Stimulated activated CD4-positive, alpha-beta T cell treated with anti-CD3 and anti-CD28 coated beads, Interleukin-4, amount 100 ng/mL, for 48 hours (primary cell): ENCODE measurements at places on chromosomes 12 and 14.

GRCh38 chr12:82015623-82016347 lies 256.6 kb upstream of the PPFIA2 start:
- no peak for DNase-seq

DNA sequence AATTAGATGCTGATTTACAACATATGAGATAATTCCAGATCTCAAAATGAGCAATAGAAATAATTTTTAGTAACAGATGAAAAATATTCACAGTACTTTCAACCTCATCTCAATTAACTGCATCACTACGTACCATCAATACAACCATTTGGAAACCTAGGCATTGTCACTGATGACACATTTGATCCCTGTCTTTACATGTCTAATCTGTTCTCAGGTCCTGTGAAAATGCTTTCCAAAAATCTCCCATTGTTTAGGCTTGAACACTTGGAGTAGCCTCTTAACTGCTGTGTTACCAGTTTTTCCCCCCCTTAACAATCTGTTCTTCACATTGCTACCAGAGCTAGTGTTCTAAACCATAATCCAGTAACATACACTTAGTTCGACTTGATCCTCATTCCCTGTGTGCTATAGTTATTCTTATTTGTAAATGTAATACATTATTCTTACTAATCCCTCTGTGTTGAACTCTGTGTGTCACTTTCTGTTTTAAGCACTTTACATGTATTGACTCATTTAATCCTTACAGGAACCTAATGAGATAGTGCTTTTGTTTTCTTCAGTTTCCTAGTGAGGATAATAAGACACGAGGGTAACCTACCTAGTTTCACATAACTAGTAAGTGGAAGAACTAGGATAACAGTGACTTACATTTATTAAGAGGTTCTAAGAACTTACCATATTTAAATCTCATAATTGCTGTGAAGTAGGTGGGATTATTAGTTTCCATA lies 41.7 kb downstream of the LARP4 start:
- DNase-seq, result no peak

- no peak for DNase-seq
These were observed 397.1 kb upstream of the DCN start for GRCh38 chr12:91579516-91580263.

DNA sequence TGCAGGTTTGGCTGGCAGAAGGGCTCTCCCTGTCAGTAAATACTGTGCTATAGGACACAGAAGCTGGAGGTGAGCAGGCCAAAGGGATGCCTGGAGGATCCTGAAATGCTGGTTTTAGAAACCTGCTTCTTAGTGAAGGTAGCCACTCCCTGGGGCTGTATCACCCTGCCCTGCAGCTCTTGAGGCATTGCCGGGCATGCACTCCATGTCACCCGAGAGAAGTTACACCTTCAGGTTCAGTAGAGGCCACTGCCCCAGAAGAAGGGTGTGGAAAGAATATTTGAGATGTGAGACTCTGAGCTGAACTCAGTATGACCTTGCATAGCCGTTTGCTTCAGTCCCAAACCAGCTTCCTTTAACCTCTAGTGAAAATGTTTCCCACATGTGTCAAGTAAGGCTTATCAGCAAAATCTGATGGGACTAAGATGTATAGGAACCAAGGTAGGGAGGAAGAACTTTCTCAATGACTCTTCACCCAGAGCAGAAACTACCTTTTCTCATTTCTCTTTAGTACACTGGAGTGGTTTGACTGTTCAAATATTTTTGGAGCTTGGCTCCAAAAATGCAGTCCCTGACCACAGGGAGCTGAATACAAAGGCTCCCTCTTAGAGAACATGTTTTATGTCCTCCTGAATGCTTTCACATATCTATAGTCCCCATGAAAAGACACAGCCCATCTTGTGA lies 164.5 kb upstream of the DYRK2 start:
- no peak for DNase-seq

- DNase-seq, result no peak
These were observed 47.5 kb downstream of the ZNF664 start for GRCh38 chr12:124020514-124020949.

DNA sequence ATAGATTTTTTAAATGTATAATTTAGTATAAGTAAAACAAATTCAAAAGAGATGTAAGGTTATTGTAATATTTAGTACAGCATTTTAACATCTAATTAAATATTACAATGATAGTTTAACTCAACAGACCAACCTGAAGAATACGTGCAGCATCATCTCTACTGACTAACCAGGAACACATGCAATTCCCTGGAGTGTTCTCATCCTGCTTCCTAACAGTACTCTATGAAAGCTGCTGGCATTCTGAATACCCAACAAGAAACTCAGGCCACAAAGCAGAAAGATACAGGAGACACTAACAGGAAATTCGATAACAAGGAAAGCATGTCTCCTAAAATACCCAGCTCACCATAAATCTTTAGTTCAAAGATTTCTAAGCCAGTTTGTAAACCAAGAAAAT lies 58.3 kb downstream of the CEP83 start:
- no peak for DNase-seq

GRCh38 chr12:131106349-131106941 lies 152.7 kb downstream of the ADGRD1 start:
- no peak for DNase-seq

GRCh38 chr12:43206396-43206795 lies 345.6 kb downstream of the ADAMTS20 start:
- no peak for DNase-seq

- DNase-seq, result no peak
These were observed 14.2 kb downstream of the FRS2 start for GRCh38 chr12:69484428-69484827.

GRCh38 chr14:92914087-92914656 lies 8.8 kb upstream of the CHGA start:
- peak; percentile 30 for DNase-seq

DNA sequence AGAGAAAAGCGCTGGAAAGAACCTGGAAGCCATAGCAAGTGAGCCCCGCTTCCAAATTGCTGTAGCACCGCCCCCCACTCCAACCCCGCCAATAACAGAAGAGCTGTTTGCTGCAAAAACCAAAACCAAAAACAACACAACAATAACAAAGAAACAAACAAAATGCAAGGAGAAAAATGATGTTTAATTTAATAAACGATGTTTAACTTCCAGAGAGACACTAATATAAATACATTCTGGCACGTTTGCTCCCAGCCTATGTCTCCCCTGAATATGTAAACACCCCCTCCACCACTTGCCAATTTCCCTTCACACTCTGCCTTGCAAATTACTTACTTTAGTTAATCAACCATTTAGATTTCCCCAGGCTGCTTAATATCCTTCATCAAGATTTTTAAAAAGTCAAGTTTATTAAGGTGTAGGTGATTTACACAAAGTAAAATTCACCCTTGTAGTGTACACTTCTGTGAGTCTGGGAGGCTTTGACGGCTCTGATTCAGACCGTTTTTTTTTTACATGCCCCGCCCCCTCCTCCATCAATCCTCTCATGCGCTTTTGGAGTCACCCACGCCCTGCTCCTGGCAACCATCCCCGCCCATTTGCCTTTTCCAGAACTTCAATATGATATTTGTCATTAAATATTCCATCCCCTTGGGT lies 482 bp upstream of the IFI27L2 start:
- no peak for DNase-seq

DNA sequence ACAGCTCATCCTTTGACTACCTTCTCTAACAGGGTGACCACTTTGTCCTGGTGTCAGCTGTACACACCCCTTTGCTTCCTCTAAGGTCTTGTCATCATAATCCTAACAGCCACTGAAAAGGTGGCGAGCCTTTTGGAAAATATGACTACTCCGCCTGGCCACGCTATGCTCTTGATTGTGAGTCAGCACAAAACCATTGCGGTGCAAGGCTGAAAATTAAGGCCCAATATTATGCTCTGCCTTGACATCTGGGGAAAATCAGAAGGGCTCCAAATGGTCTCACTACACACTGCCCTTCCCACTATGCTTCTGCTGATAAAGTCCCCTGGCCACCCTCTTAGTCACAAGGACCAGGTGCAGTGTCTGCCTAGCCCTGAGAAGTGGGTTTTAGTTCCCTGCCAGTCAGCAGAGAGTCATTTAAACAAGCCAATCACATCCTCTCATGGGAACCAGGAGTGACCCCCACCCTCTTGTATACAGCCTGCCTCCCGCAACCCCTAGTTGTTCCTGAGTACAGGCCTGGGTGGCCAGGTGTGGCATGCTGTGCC lies 34.3 kb downstream of the FGD6 start:
- DNase-seq, result no peak

- no peak for DNase-seq
These were observed 45.0 kb upstream of the CCDC91 start for GRCh38 chr12:28145216-28145615.

DNA sequence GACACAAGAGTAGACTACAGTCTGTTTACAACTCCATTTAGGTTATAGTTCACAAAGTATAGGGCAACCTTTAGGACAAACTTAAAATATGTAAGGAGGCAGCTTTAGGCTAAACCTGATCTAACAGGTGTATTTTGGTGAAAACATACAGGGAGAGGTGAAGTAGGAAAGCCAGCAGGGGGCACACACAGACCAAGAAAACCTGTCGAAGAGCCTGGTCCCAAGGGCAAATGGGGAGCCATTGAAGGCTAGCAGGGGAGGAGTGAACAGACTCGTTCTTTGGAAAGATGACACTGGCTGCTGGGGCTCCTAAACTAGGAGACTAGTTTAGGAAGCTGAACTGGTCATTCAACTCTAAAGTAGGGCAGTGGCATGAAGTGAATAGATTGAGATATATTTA lies 138.8 kb upstream of the WSCD2 start:
- peak; percentile 25 for DNase-seq

DNA sequence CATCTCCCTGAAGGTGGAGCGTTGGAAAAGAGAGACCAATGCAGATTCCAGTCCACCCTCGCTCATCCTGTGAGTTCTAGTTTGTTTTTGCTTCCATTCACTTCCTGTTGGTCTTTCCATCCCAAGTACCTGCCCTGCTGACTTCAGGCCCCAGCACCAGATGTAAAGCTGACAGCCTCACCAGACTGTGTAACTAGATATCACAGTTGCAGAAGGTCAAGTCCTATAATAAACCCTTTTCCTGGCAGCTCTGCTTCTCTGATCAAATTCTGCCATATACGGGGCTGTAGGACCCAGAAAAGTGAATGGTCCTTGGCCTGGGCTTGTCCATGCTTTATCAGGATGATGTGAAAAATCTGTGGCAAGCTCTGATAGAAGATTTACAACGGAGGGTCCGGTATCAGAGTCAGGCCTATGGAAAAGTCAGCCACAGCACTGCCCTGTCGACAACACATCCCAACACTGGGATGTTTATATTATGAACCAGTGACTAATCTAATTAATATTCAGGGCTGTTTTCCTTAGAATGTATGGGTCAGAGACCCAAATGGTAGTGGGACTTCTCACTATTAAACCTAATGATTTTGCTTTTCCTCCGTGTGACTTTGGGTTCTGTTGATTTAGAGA lies 42.1 kb downstream of the CCDC175 start:
- no peak for DNase-seq

- DNase-seq, result no peak
These were observed 89.8 kb downstream of the KIF26A start for GRCh38 chr14:104228221-104228620.

- no peak for DNase-seq
These were observed 665 bp downstream of the RHOF start for GRCh38 chr12:121792607-121793439.

- no peak for DNase-seq
These were observed 80.2 kb downstream of the TMTC1 start for GRCh38 chr12:29703528-29703927.

DNA sequence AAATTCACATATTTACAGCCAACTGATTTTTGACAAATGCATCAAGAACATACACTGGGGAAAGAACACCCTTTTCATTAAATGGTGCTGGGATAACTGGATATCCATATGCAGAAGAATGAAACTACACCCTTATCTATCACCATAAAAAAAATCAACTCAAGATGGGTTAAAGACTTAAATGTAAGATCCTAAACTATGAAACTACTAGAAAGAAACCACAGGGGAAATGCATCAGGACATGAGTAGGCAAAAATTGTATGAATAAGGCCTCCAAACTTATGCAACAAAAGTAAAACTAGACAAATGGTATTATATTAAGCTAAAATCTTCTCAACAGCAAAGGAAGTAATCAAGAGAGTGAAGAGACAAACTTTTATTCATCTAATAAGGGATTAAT lies 242.6 kb downstream of the CPNE8 start:
- DNase-seq, result no peak

- DNase-seq, result no peak
These were observed 134.1 kb downstream of the PLEKHA5 start for GRCh38 chr12:19263672-19264071.

DNA sequence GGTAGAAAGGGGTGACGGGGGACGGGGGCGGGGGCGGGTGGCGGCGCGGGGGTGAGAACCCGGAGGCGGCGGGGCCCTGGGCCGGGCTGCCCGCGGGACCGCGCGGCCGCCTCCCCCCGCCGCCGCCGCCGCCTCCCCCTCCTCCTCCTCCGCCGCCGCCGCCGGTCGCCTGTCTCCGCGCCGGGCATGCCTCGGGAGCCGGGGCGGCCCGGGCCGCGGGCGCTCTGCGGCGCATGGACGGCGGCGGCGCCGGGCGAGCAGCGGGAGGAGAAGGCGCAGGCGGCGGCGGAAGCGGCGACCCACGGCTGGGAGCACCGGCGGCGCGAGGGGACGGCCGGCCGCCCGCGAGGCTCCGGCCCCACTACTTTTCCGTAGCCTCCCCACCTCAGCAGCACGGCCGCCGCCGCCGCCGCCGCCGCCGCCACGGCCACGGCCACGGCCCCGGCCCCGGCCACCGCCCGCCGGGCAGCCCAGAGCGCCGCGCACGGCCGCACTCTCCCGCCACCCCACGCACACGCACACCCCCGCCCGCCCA lies at the start of gene NPAS3:
NPAS3 (plus strand) TSS at position 161 of the 535 bp plus-strand sequence.
- no peak for DNase-seq

GRCh38 chr14:46840944-46841720 lies 189.6 kb upstream of the RPL10L start:
- DNase-seq, result no peak

DNA sequence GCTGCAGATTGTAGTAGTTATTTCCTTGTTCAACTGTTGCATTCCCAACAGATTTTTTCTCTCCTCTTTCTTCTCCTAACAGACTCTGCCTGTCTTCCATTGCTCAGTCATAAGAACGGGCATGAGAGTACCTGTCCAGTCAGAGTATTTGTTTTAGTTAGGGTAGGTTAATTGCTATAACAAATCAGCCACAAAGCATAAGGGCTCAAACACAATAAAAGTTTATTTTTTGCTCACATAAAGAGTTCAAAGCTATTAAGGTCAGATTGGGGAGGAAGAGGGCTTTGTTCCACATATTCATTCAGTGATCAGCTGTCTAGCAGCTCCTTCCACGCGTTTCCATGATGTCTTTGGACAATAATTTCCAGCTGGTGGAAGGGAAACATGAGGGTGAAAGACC lies 92.8 kb upstream of the PLXNC1 start:
- DNase-seq, result no peak

DNA sequence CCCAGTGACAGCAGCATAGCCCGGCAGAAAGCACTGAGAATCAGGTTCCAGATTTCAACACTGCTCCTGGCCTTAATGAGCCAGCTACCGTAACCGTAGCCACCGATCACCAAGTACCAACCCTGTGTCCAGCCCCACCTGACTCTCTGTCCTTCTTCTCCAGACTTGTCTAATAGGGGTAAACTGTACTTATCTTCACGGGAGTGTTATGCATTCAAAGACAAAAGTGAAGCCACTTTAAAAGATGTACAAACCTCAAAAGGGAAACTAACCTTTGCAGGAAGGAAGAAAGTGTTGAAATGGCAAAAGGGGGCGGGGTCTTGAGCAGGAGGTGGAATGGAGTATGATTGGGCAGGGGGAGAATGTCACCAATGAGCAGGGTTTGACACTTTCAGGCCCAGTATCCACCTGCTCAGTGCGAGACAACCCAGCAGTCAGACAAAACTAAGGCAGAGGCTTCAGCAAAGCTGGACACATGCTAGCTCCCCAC lies 226.1 kb downstream of the CHST11 start:
- DNase-seq, result peak; percentile 56
